ENCODE measurements at places on chromosomes 11 and 22. TPM values are rescaled to one million over a fixed set of nuclear protein-coding genes. Genes with fewer than 3 reads are reported as not detected.

The APOBEC3B gene
- 6.5 TPM for total RNA-seq

The OR51L1 gene
- not detected for total RNA-seq

The DERL3 gene
- total RNA-seq: not detected

The H19 gene
- total RNA-seq: 0.21 TPM

The GTF2H1 gene
- 85.8 TPM for total RNA-seq

The TSG101 gene
- 114 TPM for total RNA-seq

The TSPO gene
- total RNA-seq: 404 TPM

The MFRP gene
- total RNA-seq: not detected

The POU2AF2 gene
- not detected for total RNA-seq

The PRR5L gene
- total RNA-seq: 39.3 TPM

The DRICH1 gene
- not detected for total RNA-seq

The OR2AG1 gene
- not detected for total RNA-seq

The VSTM5 gene
- not detected for total RNA-seq

The SYT12 gene
- 0.03 TPM for total RNA-seq

The PLAAT4 gene
- 0.20 TPM for total RNA-seq

The PRR33 gene
- not detected for total RNA-seq

The TAGLN gene
- 26.6 TPM for total RNA-seq

The RFPL3 gene
- total RNA-seq: not detected

The XKR3 gene
- total RNA-seq: 0.97 TPM

The GLYATL1 gene
- total RNA-seq: 2.6 TPM

The OR4C13 gene
- not detected for total RNA-seq

The WNT7B gene
- total RNA-seq: 15.0 TPM

The XBP1 gene
- total RNA-seq: 71.8 TPM

The PARVA gene
- 16.3 TPM for total RNA-seq

The TRIM29 gene
- total RNA-seq: not detected

The C22orf42 gene
- not detected for total RNA-seq

The ARFIP2 gene
- 123 TPM for total RNA-seq

The SLC5A4 gene
- total RNA-seq: 1.2 TPM

The LDHAL6A gene
- total RNA-seq: not detected

The OR52M1 gene
- not detected for total RNA-seq

The EXPH5 gene
- 1.2 TPM for total RNA-seq

The C1QTNF4 gene
- not detected for total RNA-seq

Measured in HT1080 (cell line).